ENCODE measurements at places on chromosomes 5 and 9.

GRCh38 chr5:106380736-106381135 is 1290.0 kb downstream of the EFNA5 start:
- H3K4me3 ChIP-seq = no peak overlapping the region
- DNase-seq = no peak
- H3K27me3 ChIP-seq = no peaks in the 10 kb centered on the region
- H3K36me3 ChIP-seq = no peaks in the 10 kb centered on the region

GRCh38 chr5:154265197-154265773 is 74.8 kb downstream of the GALNT10 start:
- H3K27me3 ChIP-seq = no peaks in the 10 kb centered on the region
- DNase-seq = no peak
- H3K36me3 ChIP-seq = no peaks in the 10 kb centered on the region
- no peaks in the 10 kb centered on the region for H3K4me1 ChIP-seq
- H3K4me3 ChIP-seq = no peak overlapping the region

- no peak overlapping the region for H3K4me3 ChIP-seq
- no peaks in the 10 kb centered on the region for H3K27me3 ChIP-seq
- peak; percentile 8 for DNase-seq
- H3K27ac ChIP-seq = no peak overlapping the region
- H3K4me1 ChIP-seq = no peaks in the 10 kb centered on the region
- H3K36me3 ChIP-seq = no peaks in the 10 kb centered on the region
These were observed 73.9 kb downstream of the KLF9 start for GRCh38 chr9:70340572-70340971.

DNA sequence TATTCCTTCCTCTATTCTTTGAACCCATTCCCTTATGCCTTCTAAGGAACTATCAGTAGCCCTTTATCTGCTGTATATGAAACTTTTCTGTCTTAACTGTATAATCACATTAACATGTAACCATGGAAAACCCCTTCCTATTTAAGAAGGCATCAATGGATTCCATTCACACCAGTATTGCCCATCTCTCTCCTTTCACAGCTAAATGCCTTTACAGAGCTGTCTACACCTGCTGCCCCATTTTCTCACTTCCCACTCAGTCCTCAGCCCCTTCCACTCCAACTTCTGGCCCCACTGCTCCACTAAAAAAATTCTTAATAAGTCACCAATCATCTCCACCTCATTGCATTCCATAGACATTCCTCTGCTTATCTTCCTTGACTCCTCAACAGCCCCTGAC is 50.8 kb downstream of the SEC61B start:
- H3K36me3 ChIP-seq = no peaks in the 10 kb centered on the region
- no peaks in the 10 kb centered on the region for H3K27me3 ChIP-seq
- no peak overlapping the region for H3K4me3 ChIP-seq
- H3K27ac ChIP-seq = no peak overlapping the region
- no peak for DNase-seq

GRCh38 chr5:168118042-168118668 is 173.3 kb upstream of the WWC1 start:
- no peak overlapping the region for H3K4me3 ChIP-seq
- no peak overlapping the region for H3K27ac ChIP-seq
- no peaks in the 10 kb centered on the region for H3K4me1 ChIP-seq
- no peak for DNase-seq
- H3K36me3 ChIP-seq = no peaks in the 10 kb centered on the region

GRCh38 chr5:14250748-14251701 is 107.9 kb downstream of the TRIO start:
- DNase-seq = no peak
- no peaks in the 10 kb centered on the region for H3K27me3 ChIP-seq
- no peaks in the 10 kb centered on the region for H3K4me1 ChIP-seq
- no peak overlapping the region for H3K4me3 ChIP-seq
- H3K27ac ChIP-seq = peak overlapping the region; percentile 9
- peaks cover 5% of the 10 kb centered on the region for H3K36me3 ChIP-seq

- H3K4me3 ChIP-seq = no peak overlapping the region
- no peaks in the 10 kb centered on the region for H3K27me3 ChIP-seq
- H3K27ac ChIP-seq = no peak overlapping the region
- H3K4me1 ChIP-seq = no peaks in the 10 kb centered on the region
These were observed 1689.2 kb upstream of the WWC1 start for GRCh38 chr5:166602271-166602670.

DNA sequence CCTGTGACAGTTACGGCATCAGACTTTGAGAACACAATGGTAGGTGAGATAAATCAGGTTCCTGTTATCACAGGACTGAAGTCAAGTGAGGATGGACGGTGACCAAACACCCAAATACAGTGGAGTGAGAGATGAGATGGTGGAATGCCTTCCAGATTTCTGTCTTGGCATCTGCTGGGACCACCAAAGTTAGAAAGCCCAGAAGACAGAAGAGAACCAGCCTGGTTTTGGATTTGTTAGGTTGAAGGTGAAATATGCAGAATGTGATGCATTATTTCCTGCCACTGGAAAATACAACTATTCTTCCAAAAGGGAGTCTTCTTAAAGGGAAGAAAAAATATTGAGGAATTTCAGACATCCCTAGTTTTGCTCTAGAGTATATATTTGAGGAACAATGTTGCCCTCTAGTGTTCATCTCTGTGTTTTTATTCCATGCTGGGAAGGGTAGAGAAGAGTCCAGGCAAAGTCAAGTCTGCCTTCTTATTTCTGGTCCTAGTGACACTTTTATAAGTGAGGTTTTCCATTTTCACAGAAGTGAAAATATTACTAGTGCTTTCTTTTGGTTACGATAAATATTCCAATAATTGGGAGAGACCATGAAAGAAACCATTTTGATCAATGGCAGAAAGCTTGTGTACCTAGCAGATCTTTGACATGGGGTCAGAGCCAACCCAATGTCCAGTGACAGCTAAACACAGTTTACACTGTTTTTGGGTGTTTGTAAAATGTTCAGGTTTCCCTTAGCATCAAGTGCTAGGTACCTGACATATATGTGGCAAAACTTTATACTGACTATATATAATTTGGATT is 142.3 kb upstream of the ANKH start:
- peak; percentile 73 for DNase-seq
- no peaks in the 10 kb centered on the region for H3K27me3 ChIP-seq
- H3K4me3 ChIP-seq = no peak overlapping the region
- no peaks in the 10 kb centered on the region for H3K36me3 ChIP-seq
- no peak overlapping the region for H3K27ac ChIP-seq
- peaks cover 2% of the 10 kb centered on the region for H3K4me1 ChIP-seq

- no peaks in the 10 kb centered on the region for H3K36me3 ChIP-seq
- no peak for DNase-seq
- no peaks in the 10 kb centered on the region for H3K27me3 ChIP-seq
- H3K4me3 ChIP-seq = no peak overlapping the region
- no peak overlapping the region for H3K27ac ChIP-seq
- no peaks in the 10 kb centered on the region for H3K4me1 ChIP-seq
These were observed 4.6 kb upstream of the FEM1C start for GRCh38 chr5:115549154-115549553.

- no peaks in the 10 kb centered on the region for H3K27me3 ChIP-seq
- no peaks in the 10 kb centered on the region for H3K36me3 ChIP-seq
- H3K27ac ChIP-seq = peak overlapping the region; percentile 92
- DNase-seq = peak; percentile 52
These were observed 15.6 kb downstream of the IRF1 start for GRCh38 chr5:132474881-132475496.

GRCh38 chr9:76415731-76416130 is 21.5 kb upstream of the RFK start:
- no peaks in the 10 kb centered on the region for H3K27me3 ChIP-seq
- no peaks in the 10 kb centered on the region for H3K36me3 ChIP-seq
- DNase-seq = peak; percentile 35
- H3K4me3 ChIP-seq = no peak overlapping the region
- H3K27ac ChIP-seq = no peak overlapping the region

DNA sequence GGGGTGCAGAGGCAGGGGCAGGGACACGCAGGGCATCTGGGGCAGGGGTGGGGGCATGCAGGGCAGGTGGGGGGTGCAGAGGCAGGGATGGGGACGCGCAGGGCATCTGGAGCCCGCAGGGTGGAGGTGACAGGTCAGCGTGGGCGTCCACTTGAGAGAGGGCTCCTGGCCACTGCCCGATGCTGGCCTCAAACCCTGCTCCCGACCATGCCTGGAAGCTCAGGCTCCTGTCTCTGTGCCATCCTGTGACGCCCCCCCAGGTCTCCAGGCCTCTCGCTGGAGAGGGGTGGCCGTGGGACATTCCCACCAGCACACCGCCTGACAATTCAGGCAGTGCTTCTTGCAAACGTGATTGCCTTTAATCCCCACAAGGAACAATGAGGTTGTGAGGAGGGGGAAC is 33.0 kb downstream of the ZDHHC11B start:
- H3K27ac ChIP-seq = no peak overlapping the region
- H3K4me1 ChIP-seq = peaks cover under 1% of the 10 kb centered on the region
- H3K4me3 ChIP-seq = no peak overlapping the region
- no peaks in the 10 kb centered on the region for H3K27me3 ChIP-seq

GRCh38 chr9:98360176-98360708 is 104.8 kb upstream of the TBC1D2 start:
- H3K4me3 ChIP-seq = no peak overlapping the region
- H3K4me1 ChIP-seq = no peaks in the 10 kb centered on the region
- no peak for DNase-seq
- H3K36me3 ChIP-seq = no peaks in the 10 kb centered on the region
- H3K27me3 ChIP-seq = no peaks in the 10 kb centered on the region
- H3K27ac ChIP-seq = no peak overlapping the region

DNA sequence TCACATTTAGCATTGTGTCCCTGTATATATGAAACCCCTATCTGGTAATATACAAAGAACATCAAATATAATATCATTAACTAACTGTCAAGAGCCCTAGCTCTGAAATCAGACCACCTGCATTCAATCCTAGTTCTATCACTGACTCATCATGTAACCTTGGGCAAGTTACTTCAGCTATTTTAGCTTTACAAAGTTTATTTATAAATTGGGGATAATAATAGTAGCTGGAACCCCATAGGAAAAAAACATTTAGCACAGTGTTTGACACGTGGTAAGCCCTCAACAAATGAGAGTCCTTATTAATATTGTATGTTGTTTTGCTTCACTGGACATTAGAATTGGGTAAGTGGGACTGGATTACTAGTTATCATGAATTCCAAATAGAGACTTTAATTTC is 157.5 kb downstream of the EBF1 start:
- H3K4me1 ChIP-seq = no peaks in the 10 kb centered on the region
- no peaks in the 10 kb centered on the region for H3K27me3 ChIP-seq
- DNase-seq = no peak
- no peaks in the 10 kb centered on the region for H3K36me3 ChIP-seq
- H3K27ac ChIP-seq = no peak overlapping the region
- no peak overlapping the region for H3K4me3 ChIP-seq

DNA sequence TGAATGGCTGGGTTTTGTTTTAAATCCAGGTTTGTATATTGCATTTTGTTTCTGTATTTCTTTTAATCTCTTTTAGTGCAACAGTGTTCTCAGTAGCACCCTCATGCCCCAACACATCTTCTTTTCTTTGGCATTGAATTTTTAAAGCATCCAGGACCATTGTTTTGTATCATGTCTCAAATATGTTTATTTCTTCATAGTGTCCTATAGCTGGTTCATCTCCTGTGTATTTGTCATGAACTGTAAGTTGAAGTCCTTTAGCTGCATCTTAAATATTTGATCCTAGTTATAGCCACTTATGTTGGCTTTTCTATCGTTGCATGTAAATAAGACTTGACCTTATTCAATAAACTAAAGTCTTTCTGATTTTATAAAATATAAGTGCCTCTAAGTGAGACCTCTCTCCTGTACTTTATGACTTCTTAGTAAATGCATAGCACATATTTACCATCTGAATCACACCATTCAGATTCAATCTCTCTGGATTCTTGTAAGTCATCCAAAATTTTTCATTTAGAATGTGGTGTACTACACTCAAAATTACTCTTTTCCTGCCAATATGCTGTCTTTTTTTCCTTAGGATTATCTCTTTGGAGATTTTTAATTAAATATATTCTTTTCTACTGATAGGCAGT is 21.0 kb upstream of the ERCC6L2 start:
- H3K27ac ChIP-seq = no peak overlapping the region
- no peaks in the 10 kb centered on the region for H3K27me3 ChIP-seq
- peaks cover 4% of the 10 kb centered on the region for H3K36me3 ChIP-seq
- no peak for DNase-seq
- no peaks in the 10 kb centered on the region for H3K4me1 ChIP-seq
- no peak overlapping the region for H3K4me3 ChIP-seq

GRCh38 chr9:129665814-129666520 is 520 bp downstream of the PRRX2 start:
- no peaks in the 10 kb centered on the region for H3K4me1 ChIP-seq
- no peak overlapping the region for H3K27ac ChIP-seq
- no peak overlapping the region for H3K4me3 ChIP-seq
- DNase-seq = no peak
- H3K36me3 ChIP-seq = no peaks in the 10 kb centered on the region

DNA sequence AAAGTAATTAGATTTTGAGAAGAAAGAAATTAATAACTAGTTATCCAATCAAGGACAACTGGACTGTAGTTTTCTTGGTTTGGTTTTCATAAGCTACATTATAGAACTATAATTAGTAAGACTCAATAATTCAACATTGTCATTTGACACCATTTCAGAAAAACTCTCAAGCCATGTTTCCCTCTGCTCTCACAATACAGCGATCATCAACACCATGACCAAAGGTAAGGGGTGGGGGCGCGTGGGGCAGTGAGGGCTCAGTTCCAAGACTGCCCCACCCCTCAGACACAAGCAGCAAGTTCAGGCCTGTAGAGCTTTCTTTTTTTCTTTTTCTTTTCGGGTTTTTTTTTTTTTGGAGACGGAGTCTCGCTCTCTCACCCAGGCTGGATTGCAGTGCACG is 6.4 kb downstream of the CMBL start:
- peak; percentile 83 for DNase-seq
- no peaks in the 10 kb centered on the region for H3K27me3 ChIP-seq

GRCh38 chr9:22683700-22684075 is 237.1 kb downstream of the DMRTA1 start:
- no peaks in the 10 kb centered on the region for H3K27me3 ChIP-seq
- DNase-seq = no peak
- no peak overlapping the region for H3K4me3 ChIP-seq
- no peaks in the 10 kb centered on the region for H3K4me1 ChIP-seq

DNA sequence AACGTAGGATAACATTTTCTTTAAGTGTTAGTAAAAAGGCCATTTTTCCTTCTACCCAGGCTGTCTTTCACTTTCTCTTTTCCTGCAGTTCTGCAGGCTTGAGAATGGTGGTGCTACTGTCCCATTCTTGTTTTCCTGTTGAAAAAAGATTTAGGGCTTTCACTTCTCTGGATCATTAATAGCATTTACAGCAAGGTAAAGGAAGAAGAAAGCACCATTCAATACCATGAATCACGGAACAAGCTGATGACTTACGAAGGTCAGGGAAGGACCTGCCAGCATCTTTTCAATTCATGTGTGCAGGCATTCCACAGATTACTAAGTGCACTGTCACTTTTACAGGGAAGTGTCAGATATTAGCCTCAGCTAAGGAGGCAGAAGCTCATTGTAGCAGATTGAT is 292.8 kb downstream of the YTHDC2 start:
- peaks cover 3% of the 10 kb centered on the region for H3K4me1 ChIP-seq
- H3K4me3 ChIP-seq = no peak overlapping the region
- no peaks in the 10 kb centered on the region for H3K27me3 ChIP-seq
- H3K27ac ChIP-seq = no peak overlapping the region
- DNase-seq = no peak
- no peaks in the 10 kb centered on the region for H3K36me3 ChIP-seq

- H3K4me3 ChIP-seq = no peak overlapping the region
- H3K27ac ChIP-seq = no peak overlapping the region
- DNase-seq = peak; percentile 33
- H3K27me3 ChIP-seq = peaks cover 29% of the 10 kb centered on the region
- H3K36me3 ChIP-seq = no peaks in the 10 kb centered on the region
- H3K4me1 ChIP-seq = no peaks in the 10 kb centered on the region
These were observed 1.2 kb upstream of the PCSK1 start for GRCh38 chr5:96434201-96434645.

GRCh38 chr9:130624154-130624553 is 40.2 kb upstream of the PRDM12 start:
- no peak overlapping the region for H3K27ac ChIP-seq
- no peak for DNase-seq
- no peaks in the 10 kb centered on the region for H3K4me1 ChIP-seq
- H3K36me3 ChIP-seq = peaks cover 77% of the 10 kb centered on the region
- no peaks in the 10 kb centered on the region for H3K27me3 ChIP-seq
